Occipital lobe (tissue), 3 donors: ENCODE measurements at places on chromosomes 1 and 21.

- DNase-seq: no peak
Measured at GRCh38 chr1:228345201-228345930, 61.3 kb downstream of the TRIM11 start.

- no peak for DNase-seq
Measured at GRCh38 chr1:26553942-26554682, 24.6 kb downstream of the RPS6KA1 start.

DNA sequence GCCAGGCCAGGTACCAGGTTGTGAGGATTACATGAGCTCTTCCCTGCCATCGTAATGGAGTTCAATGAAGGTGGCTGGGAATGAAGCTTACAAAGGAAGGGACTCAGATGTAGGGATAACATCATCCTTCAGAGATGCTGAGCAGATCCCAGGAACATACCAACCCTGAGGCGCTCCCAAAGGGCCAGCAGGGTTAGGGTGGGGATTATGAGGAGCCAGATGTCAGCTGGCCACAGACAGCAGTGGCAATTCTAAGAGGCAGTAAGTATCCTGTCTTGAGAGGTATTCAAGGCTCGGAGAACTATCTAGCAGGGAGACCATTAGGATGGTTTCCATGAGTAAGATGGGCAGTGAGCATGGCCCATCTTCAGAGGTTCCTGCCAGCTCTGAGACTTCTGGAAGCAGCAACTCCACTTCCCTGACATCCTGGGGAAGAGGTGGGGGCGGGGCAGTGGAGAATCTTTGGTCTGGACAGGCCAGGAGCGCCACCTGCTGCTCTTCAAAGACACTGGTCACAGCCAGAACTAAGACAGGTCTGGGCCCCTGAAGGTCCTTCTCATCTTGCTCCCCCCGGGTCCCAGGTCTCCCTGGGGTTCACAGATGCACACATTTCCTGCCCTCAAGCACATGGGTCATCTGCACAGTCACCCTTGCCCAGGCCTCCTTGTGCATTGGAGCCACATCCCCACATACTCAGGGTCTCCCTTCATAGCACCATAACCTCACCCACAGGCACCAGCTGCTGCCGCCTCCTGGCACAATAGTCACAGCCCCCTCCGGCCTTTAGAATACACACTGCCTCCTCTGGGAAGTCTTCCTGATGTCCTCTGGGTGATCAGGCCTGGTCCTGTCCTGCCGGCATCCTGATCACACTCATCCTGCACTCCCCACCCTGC lies 2.7 kb upstream of the SDC3 start:
- DNase-seq: peak; percentile 76

GRCh38 chr21:42356046-42356445 lies 5.3 kb upstream of the TFF2 start:
- no peak for DNase-seq

DNA sequence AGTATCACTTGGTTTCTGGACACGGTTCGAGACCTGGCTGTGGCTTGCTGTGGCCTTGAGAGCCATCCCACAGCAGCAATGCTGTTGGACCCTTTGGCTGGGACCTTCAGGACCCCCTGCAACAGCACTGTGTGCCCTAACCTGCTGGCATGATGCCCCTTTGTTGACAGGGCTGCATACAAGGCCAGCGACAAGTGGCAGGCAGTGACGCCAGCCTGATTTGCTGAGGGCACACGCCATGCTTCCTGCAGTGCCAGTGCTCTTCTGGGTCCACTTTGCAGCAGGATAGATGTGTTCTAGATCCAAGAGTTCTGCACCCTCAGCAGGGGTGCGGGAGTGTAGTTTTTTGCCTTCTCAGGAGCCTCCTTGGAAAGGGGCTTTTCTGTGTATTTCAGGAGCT lies 32.8 kb downstream of the COQ8A start:
- no peak for DNase-seq

DNA sequence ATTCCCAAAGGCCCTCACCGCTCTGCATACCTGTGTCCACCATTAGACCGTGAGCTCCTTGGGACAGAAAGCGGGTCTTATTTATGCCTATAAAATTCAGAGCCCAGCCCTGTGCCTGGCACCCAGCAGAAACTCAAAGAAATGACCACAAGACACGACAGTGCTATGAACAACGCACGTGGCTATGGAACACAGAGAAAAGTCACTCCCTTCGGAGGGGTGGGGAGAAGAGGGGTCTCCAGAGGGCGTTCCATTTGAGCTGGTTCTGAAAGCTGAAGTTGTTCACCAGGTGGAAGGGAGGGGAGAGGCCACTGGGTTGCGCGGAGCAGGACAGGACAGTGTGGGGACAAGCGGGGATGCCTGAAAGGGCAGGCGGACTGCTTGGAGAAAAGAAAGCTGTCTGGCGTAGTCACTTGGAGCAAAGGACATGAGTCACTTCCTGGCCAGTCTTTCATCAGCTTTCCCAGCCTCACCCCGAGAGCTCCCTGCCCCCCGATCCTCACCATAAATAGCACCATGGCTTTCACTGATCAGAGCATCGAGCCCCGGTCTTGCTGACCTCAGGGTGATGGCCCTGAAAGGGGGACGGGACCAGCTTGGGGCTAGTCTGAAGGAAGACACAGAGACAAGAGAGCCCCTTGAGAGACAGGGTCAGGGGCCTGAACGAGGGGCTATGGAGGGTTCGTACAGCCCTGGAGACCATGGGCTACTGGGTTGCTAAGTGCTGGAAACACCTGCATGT lies 28.5 kb downstream of the ECE1 start:
- peak; percentile 26 for DNase-seq

GRCh38 chr1:150168960-150169601 lies 19.4 kb downstream of the PLEKHO1 start:
- no peak for DNase-seq

DNA sequence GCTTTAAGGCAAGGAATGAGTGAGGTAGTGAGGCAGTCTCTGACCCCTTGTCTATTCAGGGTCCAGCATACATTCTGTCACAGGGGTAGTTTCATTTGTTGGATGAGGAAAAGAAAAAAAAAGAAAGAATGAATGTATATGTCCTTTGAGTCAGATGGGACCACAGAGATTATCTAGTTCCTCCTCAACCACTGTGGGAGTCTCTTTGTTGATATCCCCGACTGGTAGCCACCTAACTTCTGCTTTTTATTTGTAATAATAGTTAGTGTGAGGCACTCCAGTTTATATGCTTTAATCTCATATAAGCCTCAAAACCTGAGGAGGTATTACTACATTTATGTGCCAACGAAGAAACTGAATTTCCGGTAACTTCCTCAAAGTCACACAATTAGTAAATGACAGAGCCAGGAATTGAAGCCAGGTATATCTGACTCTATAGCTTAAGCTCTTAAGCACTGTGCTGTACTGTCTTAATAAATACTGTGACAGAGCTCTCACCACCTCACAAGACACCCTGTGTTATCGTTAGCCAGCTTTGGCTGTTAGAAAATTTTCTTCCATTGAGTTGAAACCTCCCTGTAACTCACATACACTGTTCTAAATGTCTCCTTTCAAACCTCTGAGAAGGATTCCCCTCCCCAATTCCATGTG lies 82.2 kb downstream of the MDM4 start:
- DNase-seq: no peak
